ENCODE measurements at places on chromosomes 11 and 22.

DNA sequence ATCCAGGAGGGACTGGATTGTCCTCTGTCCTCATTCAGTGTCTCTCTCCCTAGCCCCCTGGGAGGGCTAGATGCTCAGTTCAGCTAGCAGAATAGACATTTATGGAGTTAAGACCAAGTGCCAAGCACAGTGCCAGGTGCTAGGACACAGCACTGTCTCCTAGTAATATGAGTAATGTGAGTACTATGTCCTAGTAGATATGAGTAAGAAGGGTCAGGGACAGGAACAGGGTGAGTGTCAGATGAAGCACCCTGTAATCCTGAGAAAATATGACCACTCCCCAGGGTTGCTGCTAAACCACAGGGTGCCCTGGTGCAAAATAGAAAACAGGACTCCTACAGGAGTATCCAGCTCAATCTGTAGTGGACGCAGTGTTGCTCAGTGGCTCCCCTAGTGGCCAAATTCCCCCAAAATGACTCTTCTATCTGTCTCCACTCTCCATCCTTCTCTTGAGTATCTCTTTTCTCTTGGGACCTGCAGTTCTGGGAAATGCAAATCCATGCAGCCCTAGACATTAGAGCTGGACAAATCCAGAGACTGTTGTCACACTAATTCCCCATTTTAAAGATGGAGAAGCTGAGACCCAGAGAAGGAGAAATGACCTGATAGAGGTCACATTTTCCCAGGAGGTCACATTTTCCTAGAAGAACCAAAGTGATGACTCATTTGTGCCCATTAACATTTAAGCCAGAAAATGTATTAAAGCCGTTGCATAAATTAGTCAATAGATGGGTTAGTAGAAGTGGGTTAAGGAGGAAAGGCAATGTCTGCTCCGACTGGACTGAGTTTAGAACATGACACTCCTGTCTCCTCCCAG lies 214.3 kb downstream of the NXPE2 start:
- DNase-seq: no peak

DNA sequence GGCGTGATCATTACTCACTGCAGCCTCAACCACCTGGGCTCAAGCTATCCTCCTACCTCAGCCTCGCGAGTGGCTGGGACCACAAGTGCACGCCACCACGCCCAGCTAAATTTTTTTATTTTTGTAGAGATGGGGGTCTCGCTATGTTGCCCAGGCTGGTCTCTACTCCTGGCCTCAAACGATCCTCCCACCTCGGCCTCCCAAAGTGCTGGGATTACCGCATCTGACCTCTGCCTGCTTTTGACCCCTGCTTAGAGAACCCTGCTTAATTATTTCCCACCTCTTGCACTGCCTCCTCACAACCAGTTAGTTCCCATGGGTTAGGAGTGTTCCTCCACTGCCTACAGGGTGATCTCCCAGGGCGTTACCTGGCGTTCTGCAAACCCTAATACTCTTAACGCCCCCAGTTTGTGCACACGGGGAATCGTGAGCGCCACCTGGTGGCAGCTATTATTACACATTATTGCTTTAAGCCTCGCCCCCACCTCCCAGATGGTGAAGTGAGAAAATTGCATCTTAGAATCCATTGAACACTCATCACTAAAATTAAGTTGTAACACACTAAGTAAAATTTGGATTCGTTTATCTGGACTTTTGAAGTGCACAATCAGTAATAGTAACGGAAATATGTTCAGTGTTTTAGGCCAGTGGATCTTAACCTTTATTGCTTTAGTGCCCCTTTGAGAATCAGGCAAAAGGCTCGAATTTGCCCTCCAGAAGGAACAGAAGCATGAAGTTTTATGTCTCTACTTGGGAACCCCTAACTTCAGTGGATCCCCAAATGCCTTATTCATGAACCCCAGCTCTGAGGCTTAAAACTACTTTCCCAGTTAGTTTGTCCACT lies 61.4 kb upstream of the ASPHD2 start:
- peak; percentile 60 for DNase-seq

- no peak for DNase-seq
Observed at GRCh38 chr11:46108751-46109150, 12.5 kb downstream of the PHF21A start.

GRCh38 chr11:35579557-35580396 lies 38.5 kb upstream of the FJX1 start:
- DNase-seq: no peak

- DNase-seq: no peak
Observed at GRCh38 chr22:27540656-27541396, 260.7 kb downstream of the MN1 start.

- no peak for DNase-seq
Observed at GRCh38 chr22:39524753-39525657, 4.6 kb downstream of the ATF4 start.

GRCh38 chr11:66047541-66048365 lies 1.2 kb downstream of the GAL3ST3 start:
- no peak for DNase-seq

DNA sequence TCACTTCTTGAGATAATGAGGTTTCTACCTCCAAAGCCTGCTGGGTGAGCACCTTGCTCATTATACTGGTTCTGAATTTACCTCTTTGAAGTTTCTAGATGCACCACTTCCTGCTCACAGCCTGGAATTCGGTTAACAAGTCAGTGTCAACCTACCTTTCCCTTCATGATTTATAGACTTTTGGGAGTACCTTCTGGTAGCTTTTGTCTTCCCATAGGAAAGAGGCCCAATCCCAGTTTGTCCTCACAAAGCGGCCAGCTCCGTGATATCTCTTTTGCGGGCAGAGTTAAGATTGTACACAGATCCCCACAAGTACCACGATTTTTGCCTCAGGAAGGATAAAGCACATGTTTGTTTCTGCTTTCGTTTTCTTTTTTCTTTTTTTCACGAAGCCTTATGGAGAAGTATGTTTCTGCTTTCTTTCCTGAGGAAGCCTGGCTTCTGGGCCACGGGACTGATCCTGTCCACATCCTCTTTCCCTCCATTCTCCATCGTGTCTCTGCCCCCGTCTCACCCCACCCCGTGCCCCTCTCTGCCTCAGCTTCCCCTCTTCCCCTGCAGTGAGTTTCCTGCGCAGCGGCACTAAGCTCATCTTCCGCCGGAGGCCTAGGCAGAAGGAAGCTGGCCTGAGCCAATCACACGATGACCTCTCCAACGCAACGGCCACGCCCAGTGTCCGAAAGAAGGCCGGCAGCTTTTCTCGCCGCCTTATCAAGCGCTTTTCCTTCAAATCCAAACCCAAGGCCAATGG lies 5.7 kb upstream of the HINFP start:
- no peak for DNase-seq

All from effector memory CD8-positive, alpha-beta T cell (primary cell).